ENCODE measurements at places on chromosomes 16 and 17.

DNA sequence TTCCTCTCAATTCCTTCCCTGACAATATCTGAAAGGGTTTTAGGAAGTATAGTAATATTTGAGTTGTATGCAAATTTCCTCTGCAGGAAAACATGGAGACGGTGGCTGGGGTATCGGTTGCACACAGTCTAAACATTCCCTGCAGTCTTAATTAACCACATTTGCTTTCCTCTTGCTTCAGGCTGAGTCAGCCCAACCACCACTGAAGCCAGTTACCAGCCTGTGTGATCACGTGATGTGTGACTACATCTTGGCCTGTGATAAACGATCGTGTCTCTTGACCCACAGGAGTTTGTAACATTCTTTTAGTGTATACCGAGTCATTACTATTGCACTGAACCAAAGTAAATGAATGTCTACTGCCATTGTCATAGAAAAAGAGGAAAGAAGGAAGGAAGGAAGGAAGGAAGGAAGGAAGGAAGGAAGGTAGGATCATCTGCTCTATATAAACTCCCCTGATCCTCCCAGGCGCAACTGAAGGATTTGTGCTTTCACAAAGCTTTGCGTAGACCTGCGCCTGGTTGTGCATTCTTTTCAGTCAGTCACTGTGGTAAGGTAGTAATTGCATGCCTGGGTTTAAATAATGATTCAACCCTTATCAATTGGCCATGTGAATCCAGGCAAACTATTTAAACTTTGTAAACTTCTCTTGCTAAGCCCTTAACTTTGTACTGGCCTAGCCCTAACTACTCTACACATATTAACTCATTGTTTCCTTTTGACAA is 280.6 kb upstream of the SALL1 start:
- H3K4me1 ChIP-seq = no peaks in the 10 kb centered on the region
- no peaks in the 10 kb centered on the region for H3K36me3 ChIP-seq
- H3K27me3 ChIP-seq = no peaks in the 10 kb centered on the region
- no peak overlapping the region for H3K4me3 ChIP-seq
- no peak overlapping the region for H3K27ac ChIP-seq

GRCh38 chr16:48596326-48596725 is 13.7 kb downstream of the N4BP1 start:
- no peaks in the 10 kb centered on the region for H3K36me3 ChIP-seq
- no peaks in the 10 kb centered on the region for H3K27me3 ChIP-seq
- H3K4me1 ChIP-seq = peaks cover 35% of the 10 kb centered on the region
- no peak overlapping the region for H3K4me3 ChIP-seq

DNA sequence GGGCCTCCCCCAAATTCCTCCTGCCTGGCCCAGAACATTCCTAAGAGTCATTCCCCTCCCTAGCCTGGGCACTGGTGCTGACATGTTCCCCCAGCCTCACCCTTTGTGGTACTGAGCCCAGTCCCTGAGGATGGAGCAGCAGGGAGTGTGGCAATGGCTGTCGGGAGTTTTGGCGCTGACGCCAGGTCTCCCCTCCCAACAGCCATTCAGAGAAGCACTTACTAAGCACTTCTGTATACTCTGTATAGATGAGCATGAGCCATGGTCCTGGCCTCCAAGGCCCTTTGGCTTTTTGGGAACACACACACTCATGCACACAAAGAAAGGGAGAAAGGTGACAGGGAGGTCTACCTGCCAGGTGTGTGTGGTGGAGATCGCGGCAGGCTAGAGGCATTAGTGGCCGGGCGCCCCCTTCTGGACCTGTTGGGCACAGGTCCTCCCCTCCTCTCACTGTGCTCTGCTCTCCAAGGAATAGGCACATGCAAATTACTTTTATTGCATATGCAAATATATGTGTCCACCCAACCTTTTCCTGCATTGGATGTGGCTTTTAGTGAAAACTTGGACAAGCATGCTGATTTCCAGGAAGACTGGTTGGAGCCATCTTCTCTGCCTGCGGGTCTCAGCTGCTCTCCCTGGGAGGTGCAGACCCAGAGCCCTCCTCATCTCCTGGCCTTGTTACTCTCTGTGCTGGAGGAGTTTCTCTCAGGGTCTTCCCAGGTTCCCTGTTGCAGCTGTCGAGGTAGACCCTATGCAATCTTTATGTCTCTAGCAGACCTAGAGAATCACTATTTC is 17.4 kb upstream of the C17orf107 start:
- peak; percentile 68 for DNase-seq
- no peaks in the 10 kb centered on the region for H3K4me1 ChIP-seq
- peaks cover 69% of the 10 kb centered on the region for H3K36me3 ChIP-seq
- no peak overlapping the region for H3K27ac ChIP-seq

GRCh38 chr16:14564861-14565687 is 65.0 kb downstream of the PARN start:
- H3K27me3 ChIP-seq = no peaks in the 10 kb centered on the region
- H3K4me3 ChIP-seq = no peak overlapping the region
- no peak overlapping the region for H3K27ac ChIP-seq
- peaks cover 3% of the 10 kb centered on the region for H3K36me3 ChIP-seq
- no peaks in the 10 kb centered on the region for H3K4me1 ChIP-seq

DNA sequence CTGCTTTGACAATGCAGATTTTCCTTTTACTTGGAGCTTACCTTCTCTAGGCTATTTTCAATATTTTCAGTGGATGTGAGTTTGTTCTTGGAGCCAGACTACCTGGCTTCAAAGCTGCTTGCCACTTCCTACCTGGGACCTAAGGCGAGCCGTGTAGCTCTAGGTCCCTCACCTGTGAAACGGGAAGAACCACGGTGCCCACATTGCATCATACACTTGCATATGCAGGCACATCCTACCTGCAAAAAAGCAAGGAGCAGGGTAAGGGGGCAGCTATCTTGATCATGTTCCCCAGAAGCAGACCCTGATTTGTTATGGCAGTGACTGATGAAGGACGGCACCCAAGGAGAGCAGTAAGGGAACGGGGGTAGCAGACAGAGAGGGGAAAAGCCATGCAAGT is 27.0 kb upstream of the MPRIP start:
- H3K27ac ChIP-seq = no peak overlapping the region
- H3K36me3 ChIP-seq = no peaks in the 10 kb centered on the region
- no peak overlapping the region for H3K4me3 ChIP-seq
- DNase-seq = no peak
- peaks cover 20% of the 10 kb centered on the region for H3K4me1 ChIP-seq

- H3K4me3 ChIP-seq = no peak overlapping the region
- no peaks in the 10 kb centered on the region for H3K4me1 ChIP-seq
- H3K27me3 ChIP-seq = no peaks in the 10 kb centered on the region
- H3K36me3 ChIP-seq = no peaks in the 10 kb centered on the region
- no peak for DNase-seq
Observed at GRCh38 chr17:69716556-69716955, 302.1 kb downstream of the MAP2K6 start.

GRCh38 chr17:72775919-72776318 is 316.6 kb downstream of the SLC39A11 start:
- no peak for DNase-seq
- H3K27me3 ChIP-seq = no peaks in the 10 kb centered on the region

- H3K27me3 ChIP-seq = no peaks in the 10 kb centered on the region
- H3K4me3 ChIP-seq = no peak overlapping the region
- H3K27ac ChIP-seq = no peak overlapping the region
- DNase-seq = no peak
Observed at GRCh38 chr16:65392806-65393565, 271.1 kb upstream of the CDH11 start.

GRCh38 chr17:41516147-41516829 is 2.4 kb downstream of the KRT15 start:
- no peaks in the 10 kb centered on the region for H3K27me3 ChIP-seq
- H3K4me3 ChIP-seq = no peak overlapping the region
- no peaks in the 10 kb centered on the region for H3K36me3 ChIP-seq
- DNase-seq = no peak
- H3K4me1 ChIP-seq = no peaks in the 10 kb centered on the region

GRCh38 chr17:59506894-59507726 is 58.3 kb upstream of the DHX40 start:
- no peaks in the 10 kb centered on the region for H3K27me3 ChIP-seq
- no peaks in the 10 kb centered on the region for H3K4me1 ChIP-seq
- no peak overlapping the region for H3K4me3 ChIP-seq
- DNase-seq = no peak

- no peak overlapping the region for H3K27ac ChIP-seq
- H3K4me1 ChIP-seq = no peaks in the 10 kb centered on the region
- DNase-seq = no peak
- peaks cover 3% of the 10 kb centered on the region for H3K36me3 ChIP-seq
- no peak overlapping the region for H3K4me3 ChIP-seq
- no peaks in the 10 kb centered on the region for H3K27me3 ChIP-seq
Observed at GRCh38 chr17:47906443-47906842, 10.4 kb downstream of the SP2 start.

GRCh38 chr17:39018267-39019134 is 51.3 kb upstream of the FBXO47 start:
- no peaks in the 10 kb centered on the region for H3K36me3 ChIP-seq
- peak overlapping the region; percentile 8 for H3K4me3 ChIP-seq
- H3K4me1 ChIP-seq = peaks cover 38% of the 10 kb centered on the region
- DNase-seq = peak; percentile 25
- H3K27ac ChIP-seq = peak overlapping the region; percentile 37
- H3K27me3 ChIP-seq = no peaks in the 10 kb centered on the region

GRCh38 chr16:61792194-61792909 is 243.9 kb downstream of the CDH8 start:
- DNase-seq = no peak
- no peaks in the 10 kb centered on the region for H3K4me1 ChIP-seq
- no peaks in the 10 kb centered on the region for H3K36me3 ChIP-seq

Data from naive thymus-derived CD4-positive, alpha-beta T cell (primary cell).